ENCODE measurements at places on chromosomes 16 and 17.
A peak's percentile ranks its signal among the peaks of the same experiment; 100 is the strongest.

- no peak for DNase-seq
Measured at GRCh38 chr17:2319051-2319450, 15.3 kb downstream of the SRR start.

DNA sequence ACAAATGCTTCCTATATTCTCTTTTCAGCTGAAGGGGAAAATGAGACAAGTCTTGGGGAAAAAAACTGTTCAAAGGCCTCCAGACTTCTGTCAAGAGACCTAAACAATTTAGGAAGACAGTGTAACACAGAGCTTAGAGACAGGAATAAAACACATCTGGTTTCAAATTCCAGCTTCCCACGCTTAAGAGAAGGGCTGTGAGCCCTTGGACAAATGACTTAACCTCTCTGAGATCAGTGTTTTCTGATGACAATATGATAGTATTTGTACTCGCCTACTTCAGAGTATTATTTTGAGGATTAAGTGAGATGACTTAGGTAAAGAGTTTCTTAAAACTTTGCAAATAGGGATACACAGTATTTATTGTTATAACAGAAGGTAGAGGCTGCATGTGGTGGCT lies 29.5 kb downstream of the SMURF2 start:
- no peak for DNase-seq

DNA sequence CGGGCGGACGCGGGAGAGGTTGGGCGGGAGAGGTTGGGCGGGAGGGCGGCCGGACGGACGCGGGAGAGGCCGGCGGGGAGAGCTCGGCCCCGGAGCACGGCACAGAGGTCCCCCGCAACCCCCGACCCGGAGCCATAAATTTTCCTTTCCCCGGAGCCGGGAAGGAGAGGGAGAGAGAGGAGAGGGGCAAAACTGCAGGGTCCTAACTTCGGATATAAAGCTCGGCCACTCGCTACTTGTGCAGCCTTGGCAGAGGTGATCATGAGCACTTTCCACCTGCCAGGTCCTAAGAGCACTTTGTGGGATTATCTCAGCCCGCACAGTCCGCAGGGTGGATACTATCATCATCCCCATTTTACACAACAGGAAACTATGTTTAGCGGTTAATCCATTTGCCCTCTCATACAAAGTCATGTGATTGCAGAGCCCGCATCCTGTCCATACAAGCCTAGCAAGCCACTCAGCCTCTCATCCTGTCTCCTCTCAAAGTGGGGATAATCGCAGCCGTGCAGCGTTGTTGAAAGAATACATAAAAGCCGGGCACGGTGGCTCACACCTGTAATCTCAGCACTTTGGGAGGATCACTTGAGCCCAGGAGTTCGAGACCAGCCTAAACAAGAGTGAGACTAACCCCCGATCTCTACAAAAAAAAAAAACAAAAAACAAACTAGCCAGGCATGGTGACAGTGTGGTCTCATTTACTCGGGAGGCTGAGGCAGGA lies 780 bp upstream of the DCAKD start:
- DNase-seq: peak; percentile 43

GRCh38 chr17:37779554-37779953 lies 34.7 kb upstream of the HNF1B start:
- DNase-seq: no peak

- DNase-seq: no peak
Measured at GRCh38 chr16:85983606-85984230, 84.8 kb downstream of the IRF8 start.

DNA sequence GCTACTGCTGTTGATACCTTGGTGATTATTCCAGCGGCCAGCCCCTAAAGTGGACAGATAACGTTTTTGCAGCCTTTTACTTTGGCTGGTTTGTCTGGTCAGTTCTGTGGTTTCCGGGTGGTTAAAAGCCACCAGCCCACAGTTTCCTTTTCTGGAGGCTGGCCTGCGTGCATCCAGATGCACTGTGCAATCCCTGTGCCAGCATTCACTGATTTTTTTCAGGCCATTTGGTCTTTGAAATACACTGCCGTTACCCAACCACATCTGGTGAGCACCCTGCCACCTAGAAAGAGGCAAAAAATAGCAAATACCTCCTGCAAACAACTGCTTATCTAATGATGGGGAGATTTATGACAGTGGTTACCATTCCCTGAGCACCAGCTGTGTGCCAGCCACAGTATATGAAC lies 797 bp downstream of the NUDT7 start:
- peak; percentile 34 for DNase-seq

DNA sequence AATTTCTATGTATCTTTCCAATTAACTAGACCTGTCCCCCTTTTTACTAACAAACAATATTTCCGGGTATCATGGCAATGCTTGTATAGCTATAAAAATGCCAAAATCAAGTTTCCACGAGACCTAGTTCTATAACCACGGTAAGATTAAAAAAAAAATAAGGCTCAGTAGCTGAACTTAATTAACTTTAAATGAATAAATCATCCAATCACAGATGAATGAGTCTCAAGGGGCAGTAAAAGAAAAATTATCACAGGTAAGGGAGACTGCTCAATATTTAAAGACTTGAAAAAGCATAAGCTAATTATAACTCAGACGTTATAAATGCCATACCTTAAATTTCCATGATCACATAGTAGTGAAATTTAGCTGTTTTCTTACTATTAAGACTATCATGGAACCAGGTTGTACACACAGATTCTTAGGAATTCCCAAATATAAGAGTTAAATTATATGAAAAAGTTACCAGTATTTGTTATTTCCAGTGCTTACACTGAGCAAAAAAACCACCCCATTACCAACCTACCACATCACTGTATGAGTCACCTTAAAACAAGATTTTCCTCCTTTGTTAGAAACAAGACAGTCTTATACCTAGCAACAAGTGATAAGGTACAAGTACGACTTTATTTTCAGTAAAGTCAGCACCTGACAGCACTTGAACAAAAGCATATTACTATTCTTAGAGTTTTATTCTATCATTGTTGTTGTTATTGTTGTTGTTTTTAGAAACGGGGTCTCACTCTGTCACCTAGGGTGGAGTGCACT lies 20.6 kb downstream of the SSH2 start:
- DNase-seq: no peak

- no peak for DNase-seq
Measured at GRCh38 chr16:50550035-50550434, 1.8 kb downstream of the NKD1 start.

GRCh38 chr17:887551-888209 lies 91.9 kb downstream of the NXN start:
- DNase-seq: no peak

GRCh38 chr17:7041607-7042500 lies 2.0 kb downstream of the SLC16A11 start:
- no peak for DNase-seq

- DNase-seq: no peak
Measured at GRCh38 chr17:60557805-60558204, 31.8 kb upstream of the APPBP2 start.

DNA sequence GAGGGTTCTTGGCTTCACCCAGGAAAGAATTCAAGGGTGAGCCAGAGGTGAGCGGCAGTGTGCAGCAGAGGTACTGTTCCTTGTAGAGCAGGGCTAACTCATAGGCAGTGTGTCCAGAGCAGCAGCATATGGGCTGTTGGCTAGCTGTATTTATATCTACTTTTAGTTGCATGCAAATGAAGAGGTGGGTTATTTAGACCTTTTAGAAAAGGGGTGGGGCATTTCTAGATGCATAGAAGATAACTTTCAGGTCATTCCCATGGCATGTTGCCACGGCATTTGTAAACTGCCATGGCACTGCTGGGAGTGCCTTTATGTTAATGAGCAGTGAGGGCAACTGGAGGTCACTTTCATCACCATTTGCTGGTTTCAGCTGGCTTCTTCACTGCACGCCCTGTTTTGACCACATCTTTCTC lies 141.0 kb downstream of the STX8 start:
- DNase-seq: no peak

- peak; percentile 47 for DNase-seq
Measured at GRCh38 chr16:69465083-69465721, 40.8 kb downstream of the CYB5B start.

DNA sequence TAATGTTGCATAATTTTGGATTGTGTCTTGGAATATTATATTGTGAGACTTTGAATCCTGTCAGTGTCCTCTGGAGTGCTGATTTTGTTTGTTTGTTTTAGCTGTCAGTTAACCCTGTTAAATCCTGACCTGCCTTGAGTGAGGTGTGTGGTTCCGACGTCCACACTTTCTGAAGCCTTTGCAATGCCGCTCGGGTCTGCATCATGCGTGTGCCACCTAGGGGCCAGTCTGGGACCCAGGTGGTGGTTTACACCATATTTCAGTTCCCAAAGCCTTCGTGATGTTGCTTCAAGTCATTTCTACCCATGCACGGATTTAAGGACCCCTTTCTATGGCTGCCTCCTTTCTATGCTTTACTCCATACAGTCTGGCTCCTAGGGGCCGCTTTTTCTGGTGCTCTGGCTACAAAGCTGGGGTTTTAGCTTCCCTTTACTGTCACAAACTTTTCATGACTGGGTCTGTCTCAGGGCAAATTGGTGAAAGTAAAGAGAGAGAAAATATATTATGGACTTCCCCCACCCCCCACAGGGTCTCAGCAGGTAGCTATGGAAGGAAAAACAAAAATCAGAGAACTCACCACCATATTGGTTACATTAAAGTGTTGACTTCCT lies 11.4 kb upstream of the OR4D1 start:
- DNase-seq: no peak

- DNase-seq: no peak
Measured at GRCh38 chr16:57577691-57578224, 35.3 kb downstream of the ADGRG5 start.

DNA sequence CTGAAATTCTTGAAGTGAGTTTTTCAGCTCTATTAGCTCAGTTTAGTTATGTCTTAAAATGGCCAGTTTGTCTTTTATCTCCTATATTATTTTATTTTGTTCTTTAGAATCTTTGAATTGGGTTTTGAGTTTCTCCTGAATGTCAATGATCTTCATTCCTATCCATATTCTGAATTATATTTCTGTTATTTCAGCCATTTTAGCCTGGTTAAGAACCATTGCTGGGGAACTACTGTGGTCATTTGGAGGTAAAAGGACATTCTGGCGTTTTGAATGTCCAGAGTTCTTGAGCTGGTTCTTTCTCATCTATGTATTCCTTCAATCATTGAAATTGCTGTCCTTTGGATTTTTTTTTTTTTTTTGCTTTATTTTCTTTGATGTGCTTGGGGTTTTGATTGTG lies 203.9 kb upstream of the HS3ST4 start:
- no peak for DNase-seq

DNA sequence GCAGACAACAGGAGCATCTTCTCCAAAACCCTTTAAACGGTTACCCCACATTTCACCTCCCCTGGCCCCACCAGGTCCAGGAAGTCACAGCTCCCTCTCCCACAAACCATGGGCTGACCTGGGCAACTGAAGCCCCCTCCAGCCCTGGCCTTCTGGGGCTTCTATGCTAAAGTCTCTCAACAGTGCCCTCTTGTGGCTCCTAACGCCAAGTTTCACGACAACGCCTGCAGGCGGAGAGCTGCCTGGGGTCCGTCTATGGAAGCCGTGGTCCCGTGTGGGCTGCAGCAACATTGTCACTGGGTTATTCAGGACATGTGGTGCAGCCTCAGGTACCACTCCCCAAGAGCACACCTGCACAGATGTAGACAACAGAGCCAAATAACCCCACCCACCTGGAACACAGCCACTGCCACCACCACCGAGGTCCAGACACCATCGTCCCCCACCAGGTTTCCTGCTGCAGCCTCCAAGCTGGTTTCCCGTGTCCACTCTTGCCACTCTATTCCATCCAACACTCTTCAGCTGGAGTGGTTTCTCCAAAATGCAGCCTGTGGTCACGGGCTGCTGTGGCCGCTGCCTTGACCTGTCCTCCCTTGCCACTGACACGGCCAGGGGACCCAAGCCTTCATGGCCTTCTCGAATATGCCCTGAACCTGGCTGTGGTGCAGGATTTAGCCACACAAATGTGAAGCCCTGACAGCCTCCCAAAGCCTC lies 19.1 kb downstream of the C16orf95 start:
- no peak for DNase-seq

DNA sequence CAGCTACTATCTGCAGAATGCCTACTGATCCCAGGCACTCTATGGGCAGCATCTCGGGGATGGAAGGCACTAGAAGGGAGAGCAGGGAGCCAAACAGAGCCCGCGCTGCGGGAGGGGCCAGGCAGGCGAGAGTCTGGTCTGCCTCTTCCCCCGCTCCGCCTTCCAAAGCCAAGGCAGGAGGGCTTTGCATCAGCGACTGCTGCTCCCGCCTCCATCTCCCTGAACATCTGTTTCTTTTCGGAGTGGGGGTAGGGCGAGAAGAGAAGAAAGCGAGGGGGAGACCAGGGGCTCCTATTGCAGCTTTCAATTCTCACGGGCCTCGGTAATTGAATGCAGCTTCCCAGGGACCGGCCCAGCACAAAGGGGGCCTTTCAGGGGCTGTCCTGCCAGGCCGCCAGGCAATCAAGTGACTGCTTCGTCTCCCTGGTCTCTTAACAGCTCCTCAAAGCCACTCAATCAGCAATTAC lies 31.4 kb upstream of the CDC42EP4 start:
- peak; percentile 75 for DNase-seq

DNA sequence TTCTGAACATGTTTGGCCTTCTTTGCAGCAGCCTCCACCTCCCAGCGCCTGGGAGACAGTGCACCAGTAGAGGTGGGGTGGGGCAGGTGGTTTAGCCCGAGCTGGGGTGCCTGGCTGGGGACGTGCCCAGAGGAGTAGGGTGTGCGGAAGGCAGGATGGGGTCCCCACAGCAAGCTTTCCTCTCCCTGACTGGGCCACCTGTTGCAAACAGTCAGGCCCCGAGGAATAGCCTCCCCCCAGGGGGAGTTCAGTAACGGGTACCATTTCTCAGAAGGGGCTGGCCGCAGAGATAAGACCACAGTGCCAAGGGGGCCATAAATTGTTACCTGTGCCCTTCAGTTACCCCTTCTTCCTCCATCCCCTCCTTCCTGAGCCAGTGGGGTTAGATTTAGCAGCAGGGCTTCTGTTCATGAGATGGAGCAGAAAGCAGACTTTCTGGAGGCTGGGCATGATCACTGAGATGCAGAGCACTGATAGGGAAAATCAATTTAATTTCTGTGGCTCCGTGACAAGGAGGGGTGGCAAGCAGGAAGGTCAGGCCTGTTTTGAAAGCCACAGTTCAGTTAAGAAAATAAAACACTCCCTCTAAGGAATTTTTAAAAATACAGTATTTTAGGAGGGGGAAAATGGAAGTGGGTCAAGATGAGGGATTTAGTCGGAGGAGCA lies 181.9 kb downstream of the MSI2 start:
- no peak for DNase-seq

- no peak for DNase-seq
Measured at GRCh38 chr17:75847614-75848522, 3.7 kb upstream of the UNC13D start.

GRCh38 chr17:78266231-78266631 lies 34.8 kb downstream of the TMEM235 start:
- no peak for DNase-seq

- DNase-seq: no peak
Measured at GRCh38 chr16:4904942-4905615, 31.9 kb downstream of the PPL start.

GRCh38 chr17:65531256-65532100 lies 30.0 kb downstream of the AXIN2 start:
- peak; percentile 45 for DNase-seq

- no peak for DNase-seq
Measured at GRCh38 chr17:9228408-9229159, 207.3 kb downstream of the NTN1 start.

- no peak for DNase-seq
Measured at GRCh38 chr17:3988297-3989040, 24.2 kb upstream of the ATP2A3 start.

All from pons (tissue), 1 donor.